ENCODE measurements at places on chromosomes 4 and X. TPM values are rescaled to one million over a fixed set of nuclear protein-coding genes. Genes with fewer than 3 reads are reported as not detected.

APEX2 gene
- 13.4 TPM for total RNA-seq

KDR gene
- not detected for total RNA-seq

TMEM150C gene
- total RNA-seq = not detected

VCX gene
- total RNA-seq = not detected

GLUD2 gene
- 0.53 TPM for total RNA-seq

METTL14 gene
- total RNA-seq = 70.5 TPM

PLAC1 gene
- not detected for total RNA-seq

ZMYM3 gene
- total RNA-seq = 28.0 TPM

UGT2B28 gene
- not detected for total RNA-seq

LGI2 gene
- total RNA-seq = not detected

MUC7 gene
- not detected for total RNA-seq

ERCC6L gene
- 0.15 TPM for total RNA-seq

RBMXL3 gene
- not detected for total RNA-seq

FAM53A gene
- total RNA-seq = 0.89 TPM

C4orf51 gene
- total RNA-seq = not detected

GPRASP3 gene
- 3.5 TPM for total RNA-seq

FAM47A gene
- not detected for total RNA-seq

BEX1 gene
- total RNA-seq = not detected

USP51 gene
- 2.7 TPM for total RNA-seq

HTN3 gene
- not detected for total RNA-seq

TRIM2 gene
- 12.3 TPM for total RNA-seq

ATP8A1 gene
- total RNA-seq = 33.5 TPM
